ENCODE measurements at places on chromosomes 3 and 15. TPM values are rescaled to one million over a fixed set of nuclear protein-coding genes. Genes with fewer than 3 reads are reported as not detected.

DNA sequence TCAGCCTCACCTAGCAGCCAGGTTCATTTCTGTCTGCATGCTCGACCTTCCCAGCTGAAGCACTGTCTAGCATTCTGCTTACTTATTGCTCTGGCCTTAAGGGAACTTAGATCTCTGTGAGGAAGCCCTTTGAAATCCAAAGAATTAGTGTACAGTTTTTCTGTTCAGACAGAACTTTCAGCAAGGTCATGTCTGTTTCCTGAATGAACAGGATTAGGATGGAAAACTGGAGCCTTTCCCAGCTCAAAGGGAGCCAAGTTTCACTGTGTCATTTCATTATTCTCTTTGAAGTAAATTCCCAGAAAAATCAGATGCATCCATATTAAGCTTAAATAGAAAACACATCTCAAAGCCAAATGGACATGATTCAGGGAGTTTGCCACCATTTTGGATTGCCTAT, 457.3 kb upstream of the KCNMB2 start:
- no peak for DNase-seq

DNA sequence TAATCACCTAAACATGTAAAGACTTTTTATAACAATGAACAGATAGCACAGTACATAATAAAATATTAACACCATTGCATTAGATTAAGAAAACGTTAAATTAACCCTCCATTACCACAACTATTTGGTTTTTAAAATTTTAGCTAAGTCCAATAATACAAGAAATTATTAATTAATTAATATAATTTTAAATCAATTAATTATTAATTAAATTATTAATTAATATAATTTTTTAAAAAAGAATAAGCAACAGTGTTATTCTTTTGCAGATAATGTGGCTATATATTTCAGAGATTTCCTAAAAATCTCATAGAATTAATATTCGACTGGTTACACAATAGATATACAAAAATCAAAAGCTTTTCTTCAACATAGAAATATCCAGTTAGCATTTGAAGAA, 82.5 kb downstream of the ECT2 start:
- no peak for DNase-seq

- DNase-seq = peak; percentile 56
Measured at GRCh38 chr15:79051029-79051428, 39.6 kb downstream of the RASGRF1 start.

DNA sequence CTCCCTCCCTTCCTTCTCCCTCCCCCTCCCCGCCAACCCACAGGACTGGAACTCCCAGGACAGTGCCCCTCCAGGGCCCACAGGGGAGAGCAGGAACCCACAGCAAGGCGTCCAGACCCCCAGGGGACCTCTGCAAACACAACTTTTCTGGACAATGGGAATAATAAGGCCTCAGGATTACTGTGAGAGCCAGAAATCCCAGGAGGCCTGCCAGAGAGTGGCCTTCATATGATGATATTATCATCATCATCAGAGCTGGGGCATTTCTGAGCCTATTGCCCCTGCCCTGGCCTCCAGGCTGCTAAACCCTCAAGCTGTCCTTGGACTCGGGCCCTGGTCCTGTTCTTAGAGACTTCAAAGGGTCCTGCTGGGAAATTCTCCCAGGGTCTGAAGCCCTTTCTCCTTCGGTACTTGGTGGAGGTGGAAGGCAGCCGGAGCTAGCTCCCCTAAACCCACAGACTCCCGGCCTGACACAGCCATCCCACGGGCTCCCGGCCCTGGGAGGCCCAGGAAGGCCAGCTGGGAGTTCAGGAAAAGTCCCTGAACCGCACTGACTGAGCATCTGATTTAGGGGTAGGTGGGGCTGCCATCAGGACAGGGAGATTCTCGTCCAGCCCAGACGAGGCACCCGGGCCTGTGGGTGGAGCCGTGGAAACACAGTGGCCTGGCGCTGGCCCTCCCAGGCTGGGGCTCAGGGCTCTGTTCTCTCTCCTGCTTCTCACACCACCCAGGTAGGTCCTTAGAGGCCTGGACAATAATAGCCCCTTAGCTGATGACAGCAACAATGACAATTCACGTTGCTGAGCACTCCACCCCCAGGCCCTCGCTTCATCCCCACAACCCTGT, 4.9 kb downstream of the CALML4 start:
- DNase-seq = no peak

Gene ALG3
- polyA plus RNA-seq = 27.6 TPM

DNA sequence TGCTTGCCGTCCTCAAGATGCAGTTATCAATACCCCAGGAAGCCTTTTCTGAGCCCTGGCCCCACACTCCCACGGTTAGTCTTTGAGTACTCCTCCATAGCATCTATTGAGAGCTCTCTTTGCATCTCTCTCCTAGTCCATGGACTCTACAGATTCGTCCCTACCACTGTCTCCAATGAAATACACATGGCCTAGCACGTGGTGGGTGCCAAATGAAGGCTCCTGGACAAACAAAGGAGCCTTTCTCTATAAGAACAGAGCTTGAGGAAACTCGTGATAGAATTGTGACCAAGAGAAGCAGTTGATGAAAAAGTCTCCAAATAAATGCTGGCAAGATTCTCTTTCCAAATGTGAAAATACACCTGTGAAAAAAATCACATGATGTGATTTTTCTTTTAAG, 166.1 kb downstream of the GABRG3 start:
- DNase-seq = no peak

All from brain (organoid and tissue), 16 donors.